ENCODE measurements at places on chromosomes 1 and 21.

DNA sequence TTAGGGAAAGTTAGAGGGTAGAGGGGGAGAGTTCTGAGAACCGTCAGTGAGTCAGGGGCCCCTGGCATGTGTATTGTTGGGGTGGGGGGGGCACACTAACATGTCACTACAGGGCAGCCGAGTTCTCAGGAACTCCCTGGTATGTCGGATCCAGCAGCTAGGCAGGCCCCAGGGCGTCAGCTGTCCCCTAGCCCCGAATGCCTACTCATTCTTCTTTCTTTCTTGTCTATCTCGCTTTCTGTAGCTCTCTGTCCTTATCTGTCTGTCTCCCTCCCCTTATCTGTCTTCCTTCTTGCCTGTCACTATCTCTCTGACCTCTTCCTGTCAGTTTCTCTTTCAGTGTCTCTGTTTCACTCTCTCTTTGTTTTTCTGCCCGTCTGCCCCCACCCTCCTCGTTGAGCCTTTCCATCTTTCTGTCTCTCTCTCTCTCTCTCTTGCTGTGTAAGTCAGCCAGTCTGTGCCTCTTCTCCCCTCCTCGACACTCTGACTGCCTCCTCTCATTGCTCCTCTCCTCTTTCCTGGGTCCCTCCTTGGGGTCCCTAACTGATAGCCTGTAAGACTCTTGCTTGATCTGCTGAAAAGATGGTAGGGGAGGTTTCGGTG lies 2.4 kb downstream of the NTRK1 start:
- peak; percentile 50 for DNase-seq

GRCh38 chr1:244833734-244834542 lies 1.5 kb upstream of the COX20 start:
- DNase-seq: peak; percentile 59

GRCh38 chr1:220425852-220426251 lies 102.1 kb upstream of the MARK1 start:
- DNase-seq: peak; percentile 44

- no peak for DNase-seq
These were observed 8.9 kb downstream of the ADAR start for GRCh38 chr1:154598871-154599635.

GRCh38 chr1:41673378-41673777 lies 188.9 kb upstream of the EDN2 start:
- DNase-seq: peak; percentile 69

DNA sequence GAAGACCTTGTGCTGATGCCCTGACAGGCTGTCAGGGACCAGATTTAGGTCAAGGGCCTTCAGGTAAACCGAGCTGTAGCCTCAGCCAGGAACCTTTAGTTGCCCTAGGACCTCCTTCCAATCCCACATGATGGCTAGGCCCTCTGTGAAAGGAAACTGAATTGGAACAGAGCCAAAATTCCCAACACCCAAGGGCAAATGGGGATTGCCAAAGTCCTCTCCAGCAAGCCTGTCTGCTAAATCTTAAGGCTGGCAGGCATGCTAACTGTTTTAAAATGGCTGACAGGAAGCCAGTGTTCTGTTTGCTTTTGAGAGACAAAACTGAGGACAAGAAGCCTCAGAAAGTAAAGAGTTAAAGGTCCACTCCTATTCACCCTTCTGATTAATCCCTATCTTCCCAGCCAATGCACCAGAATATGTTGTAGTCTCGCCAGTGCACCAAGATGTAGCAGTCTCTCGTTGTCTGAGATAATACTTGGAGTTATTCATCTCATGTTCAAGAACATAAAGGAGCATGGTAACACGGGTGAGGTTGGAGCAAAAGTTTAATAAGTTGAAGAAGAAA lies 35.1 kb downstream of the MSTO1 start:
- no peak for DNase-seq

- peak; percentile 26 for DNase-seq
These were observed 49.1 kb upstream of the IFNLR1 start for GRCh38 chr1:24235921-24236788.

GRCh38 chr1:224631462-224632115 lies 15.5 kb downstream of the CNIH3 start:
- DNase-seq: no peak

DNA sequence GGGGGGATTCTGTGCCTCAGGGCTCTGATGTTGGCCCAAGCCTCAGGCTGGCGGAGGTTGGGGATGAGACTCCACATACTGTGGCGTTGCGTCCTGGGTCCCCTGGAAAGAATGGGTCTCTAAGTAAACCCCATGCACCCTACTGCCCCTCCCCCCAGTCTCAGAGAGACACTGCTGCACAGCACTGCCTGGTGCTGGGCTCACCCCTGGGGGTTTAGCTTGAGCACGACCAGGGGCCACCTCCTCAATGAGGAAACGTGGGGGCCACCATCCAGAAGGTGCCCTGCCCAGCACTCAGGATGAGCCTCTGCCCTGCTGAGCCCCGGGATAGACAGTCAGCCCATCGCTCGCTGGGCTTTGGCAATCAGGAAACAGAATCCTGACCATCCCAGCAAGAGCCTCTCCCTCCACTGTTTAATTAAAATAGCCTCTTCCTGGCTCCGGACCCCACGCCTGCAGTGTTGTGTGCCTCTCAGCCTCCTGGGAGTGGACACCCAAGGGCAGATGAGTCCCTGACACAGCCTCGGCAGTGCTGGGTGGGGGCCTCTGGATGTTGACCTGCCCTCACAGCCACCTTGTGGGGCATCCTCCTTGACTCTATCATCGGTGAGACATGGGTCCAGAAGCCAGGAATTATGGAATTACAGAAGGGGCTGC lies 3.5 kb upstream of the KRTAP10-4 start:
- no peak for DNase-seq

DNA sequence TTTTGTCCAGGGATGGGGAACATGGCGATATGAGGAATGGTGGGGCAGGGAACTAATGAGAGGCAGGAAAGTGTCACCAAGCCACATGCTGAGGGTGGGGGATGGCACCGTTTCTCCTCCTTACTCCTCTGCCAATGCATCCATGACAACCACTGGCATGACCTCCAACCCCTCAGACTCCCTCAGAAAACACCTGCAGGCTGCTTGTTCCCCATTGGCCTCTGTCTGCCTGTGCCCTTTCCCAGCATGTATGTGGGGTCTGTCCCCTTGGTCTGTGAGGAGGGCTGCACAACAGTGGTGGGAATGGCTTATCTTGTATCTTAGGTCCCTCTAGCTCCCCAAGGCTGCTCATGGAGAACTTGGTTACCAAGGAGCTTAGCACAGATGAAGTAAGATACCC lies 137.2 kb upstream of the NGF start:
- no peak for DNase-seq

DNA sequence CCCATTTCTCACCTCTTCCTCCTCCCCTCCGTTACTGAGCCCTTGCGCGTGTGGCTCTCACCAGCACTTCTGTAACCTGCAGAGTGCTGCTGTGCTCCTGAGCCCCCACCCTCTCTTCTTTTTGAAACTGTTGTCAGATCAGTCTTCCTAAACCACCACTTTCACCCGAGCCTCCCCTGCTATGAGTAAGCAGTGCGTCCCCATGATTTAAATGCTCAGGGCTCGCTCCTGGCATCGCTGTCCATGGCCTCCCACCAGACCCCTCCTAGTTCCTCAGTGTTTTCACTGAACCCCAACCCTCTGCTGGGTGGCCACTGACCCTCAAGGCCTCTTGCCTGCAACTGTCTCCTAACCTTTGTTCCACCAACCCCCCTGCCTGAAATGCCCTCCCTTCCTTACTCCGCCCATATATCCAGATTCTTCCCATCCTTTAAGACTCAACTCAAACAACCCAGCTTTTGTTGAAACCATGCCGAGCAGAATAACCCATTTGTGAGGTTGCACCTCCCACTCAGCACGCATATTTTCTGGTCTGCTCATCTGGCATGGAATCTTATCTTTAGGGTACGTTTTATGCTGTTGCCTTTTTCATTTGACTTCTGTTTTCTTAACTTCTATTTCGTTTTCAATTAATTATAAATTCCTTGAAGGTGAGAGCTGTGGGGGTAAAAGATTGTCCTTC lies 64.5 kb upstream of the FAM3B start:
- DNase-seq: no peak

GRCh38 chr1:60612790-60613189 lies 469.6 kb upstream of the NFIA start:
- no peak for DNase-seq

GRCh38 chr1:172727956-172728603 lies 69.2 kb downstream of the FASLG start:
- DNase-seq: peak; percentile 75

GRCh38 chr1:43048601-43049011 lies 89.9 kb upstream of the SLC2A1 start:
- DNase-seq: no peak

GRCh38 chr1:21468599-21468998 lies 28.7 kb downstream of the NBPF3 start:
- peak; percentile 28 for DNase-seq

- DNase-seq: no peak
These were observed 1.3 kb downstream of the EDN2 start for GRCh38 chr1:41483001-41483850.

GRCh38 chr1:227902641-227902990 lies 45.1 kb downstream of the WNT9A start:
- DNase-seq: no peak

DNA sequence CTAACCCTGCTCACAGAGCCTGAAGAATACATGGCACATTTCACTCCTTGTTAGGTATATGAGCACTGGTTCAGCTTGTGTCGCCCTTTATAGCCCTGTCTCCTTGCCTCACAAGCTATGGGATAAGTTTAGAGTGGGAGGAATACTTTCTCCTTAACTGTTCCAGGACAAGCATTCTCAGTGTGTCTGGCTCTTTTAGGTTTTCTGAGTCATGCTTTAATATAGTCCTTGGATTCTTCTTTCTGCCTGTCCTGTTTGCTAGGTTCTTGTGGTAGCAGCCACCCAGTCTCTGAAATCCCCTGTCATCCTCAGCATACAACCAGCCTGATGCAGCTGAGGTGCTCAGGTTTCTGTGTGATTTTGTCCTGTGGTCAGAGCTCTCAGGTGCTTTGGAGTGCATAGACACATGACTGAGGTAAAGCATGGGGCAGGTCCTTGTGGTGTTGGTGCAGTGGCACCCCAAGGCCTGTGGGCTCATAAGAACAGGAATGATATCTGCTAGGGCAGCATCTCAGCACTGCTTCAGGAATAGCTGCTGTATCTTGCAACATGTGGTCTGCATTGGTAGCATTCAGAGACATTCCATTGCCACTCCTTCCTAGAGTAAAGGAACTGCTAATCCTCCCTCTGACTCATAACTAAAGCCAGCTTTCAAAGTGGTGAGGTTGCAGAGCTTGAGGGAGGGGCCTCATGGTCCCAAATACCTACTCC lies 14.2 kb upstream of the CASQ2 start:
- no peak for DNase-seq

DNA sequence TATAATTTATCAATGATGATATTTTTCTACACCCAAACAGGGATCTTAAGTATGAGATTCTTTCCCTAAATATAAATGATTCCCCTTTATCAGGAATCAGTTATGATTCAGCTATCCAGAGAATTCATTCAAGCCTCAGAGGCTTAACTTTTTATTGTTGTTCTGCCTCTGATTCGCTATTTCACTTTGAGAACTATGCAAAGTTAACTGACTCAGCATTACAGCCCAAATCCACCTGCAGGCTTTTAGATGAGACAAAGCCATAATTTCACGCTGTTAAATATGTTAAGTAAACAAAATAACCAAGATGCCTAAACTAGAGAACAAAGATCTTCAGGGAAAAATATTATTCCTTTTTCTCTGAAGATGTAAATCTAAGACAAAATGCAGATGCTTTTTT lies 8.5 kb downstream of the SCYL3 start:
- no peak for DNase-seq

- no peak for DNase-seq
These were observed 2.4 kb downstream of the TSPEAR start for GRCh38 chr21:44708866-44709425.

DNA sequence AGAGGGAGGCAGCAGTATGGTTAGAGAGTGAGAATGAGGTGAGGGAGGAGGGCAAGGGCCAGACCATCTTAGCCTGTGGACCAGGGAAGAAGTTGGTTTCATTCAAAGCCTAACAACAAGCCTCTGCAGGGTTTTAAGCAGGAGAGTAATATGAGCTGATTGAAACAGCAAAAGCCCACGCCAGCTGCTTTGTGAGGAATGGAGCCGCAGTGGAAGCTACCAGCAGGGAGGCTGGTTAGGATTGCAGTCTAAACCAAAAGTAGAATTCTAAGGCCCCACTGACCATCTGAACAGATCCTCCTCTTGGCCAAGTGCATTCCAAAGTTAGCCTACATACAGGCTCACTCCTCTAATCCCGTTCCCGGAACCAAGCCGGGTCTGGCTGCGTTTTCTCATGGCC lies 44.8 kb downstream of the OLFML3 start:
- DNase-seq: no peak

GRCh38 chr1:214310777-214311690 lies 30.1 kb downstream of the SMYD2 start:
- DNase-seq: no peak

DNA sequence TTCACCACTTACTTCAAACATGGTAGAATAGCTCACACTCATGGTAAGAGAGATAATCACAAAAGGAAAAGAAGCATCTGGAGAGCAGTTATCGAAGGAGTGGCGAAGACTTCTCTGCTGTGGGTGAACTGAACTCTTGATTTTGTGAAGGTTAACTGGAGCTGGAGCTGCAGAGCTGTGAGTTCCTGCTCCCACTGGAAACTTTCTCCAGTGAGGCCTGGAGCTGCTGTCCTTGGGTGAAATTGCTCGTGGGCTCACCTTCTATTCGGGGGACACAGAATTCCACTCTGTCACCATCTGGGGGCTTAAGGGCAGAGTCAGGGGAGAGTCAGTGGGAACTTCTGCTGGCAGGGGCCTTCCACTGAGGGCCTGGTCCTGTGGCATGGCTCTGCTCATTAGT lies 45.9 kb downstream of the MAB21L3 start:
- DNase-seq: no peak

DNA sequence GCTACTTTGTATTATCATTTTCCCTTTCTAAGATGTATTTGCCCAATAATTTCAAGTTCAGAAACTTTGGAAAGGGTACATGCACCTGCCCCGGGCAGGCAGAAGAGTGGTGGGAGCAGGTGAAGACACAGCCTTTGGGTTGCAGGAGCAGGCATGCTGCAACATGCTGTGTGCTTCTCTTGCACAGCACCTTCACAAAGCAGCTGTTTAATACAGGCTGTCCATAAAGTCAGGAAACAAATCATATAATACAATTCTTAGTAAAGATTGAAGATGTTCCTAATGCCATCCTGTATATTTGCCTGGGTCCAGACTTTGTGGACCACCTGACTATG lies 182.9 kb downstream of the ZNF281 start:
- no peak for DNase-seq

- no peak for DNase-seq
These were observed 97.8 kb downstream of the CD247 start for GRCh38 chr1:167420510-167420909.

DNA sequence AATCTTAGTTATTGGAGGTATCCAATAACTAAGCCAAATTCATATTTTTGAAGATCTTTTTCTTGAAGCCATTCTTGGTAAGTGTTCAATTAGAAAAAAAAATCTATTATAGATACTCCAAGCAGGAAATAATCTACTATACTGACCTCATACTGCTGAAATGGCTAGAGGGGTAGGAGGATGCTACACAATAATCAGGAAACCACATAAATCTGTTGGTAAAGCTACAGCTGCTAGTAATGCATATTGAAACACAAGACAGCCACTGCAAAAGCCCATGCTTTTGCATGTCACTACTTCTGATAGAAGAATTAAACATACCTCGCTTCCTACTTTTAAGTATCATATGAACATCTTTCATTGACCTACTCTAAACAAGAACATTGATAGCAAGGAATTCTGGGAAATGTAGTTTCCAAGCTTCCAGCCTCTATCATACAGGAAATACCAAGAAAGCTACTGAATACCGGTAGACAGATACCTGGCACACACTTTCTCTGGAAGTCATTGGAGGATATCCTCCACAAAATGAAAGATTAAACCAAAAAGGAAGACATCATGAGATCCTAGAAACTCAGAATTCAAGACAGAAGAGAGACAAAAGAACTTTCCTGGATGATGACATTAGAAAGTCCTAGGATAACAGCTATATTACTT lies 103.0 kb upstream of the VAV3 start:
- DNase-seq: no peak

Data from activated CD4-positive, alpha-beta T cell treated with anti-CD3 and anti-CD28 coated beads, Interleukin-2, amount 50 U/mL, for 16 hours (primary cell).